Activated gamma-delta T cell treated with Interleukin-2 at 50 U/mL for 16 hours (primary cell): ENCODE measurements at places on chromosomes 4 and X.
A peak's percentile ranks its signal among the peaks of the same experiment; 100 is the strongest.

DNA sequence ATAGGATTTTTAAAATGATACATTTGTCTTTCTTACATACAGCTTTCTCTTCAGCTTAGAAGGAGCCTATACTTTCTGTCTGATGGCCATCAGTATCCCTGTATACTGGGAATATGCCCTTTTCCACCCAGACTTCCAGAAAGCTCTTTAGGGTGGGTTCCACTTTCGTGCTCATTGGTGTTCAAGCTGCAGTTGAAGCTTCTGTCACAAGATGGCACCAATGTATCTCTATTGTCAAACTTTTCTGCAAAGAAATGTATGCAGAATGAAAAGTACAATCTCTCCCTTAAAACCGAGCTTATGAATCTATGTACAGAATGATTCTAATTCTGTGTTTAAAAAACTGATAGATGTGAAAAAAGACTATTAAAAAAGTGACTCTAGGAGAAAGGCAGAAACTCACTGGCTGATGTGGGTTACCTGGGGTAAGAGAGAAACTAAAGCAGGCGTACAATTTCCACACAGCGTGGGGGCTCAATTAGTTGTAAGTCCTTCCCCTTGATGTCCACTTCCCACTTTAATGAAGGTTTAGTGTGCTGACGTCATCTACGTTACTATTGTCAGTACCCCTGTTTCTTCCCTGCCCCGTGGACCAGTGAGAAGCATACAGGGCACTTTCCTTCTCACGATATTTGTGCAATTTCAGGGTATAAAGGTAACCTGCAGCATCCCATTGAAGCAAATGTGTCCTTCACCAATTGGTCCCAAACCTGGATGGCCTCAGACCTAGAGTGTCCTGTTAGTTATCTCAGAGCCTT lies 57.3 kb upstream of the TCEAL2 start:
- no peak for DNase-seq

- no peak for DNase-seq
Measured at GRCh38 chr4:159520074-159520473, 417.2 kb downstream of the RAPGEF2 start.

DNA sequence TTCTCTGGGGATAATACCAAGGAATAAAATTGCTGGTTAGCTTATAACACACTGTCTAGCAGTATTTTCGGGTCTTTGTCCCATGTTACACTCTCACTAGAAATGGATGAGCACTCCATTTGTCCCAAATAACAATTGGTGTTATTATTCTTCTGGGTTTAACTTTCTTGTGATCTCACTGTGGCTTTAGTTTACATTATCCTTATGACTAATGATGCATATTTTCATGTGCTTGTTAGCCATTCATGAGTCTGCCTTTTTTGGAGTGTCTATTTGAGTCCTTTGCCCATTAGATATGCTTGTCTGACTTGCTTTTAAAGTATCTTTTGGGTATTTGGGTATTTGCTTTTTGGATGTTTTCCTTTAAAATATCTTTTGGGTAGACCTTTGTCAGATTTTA lies 372.9 kb upstream of the TENM3 start:
- DNase-seq: no peak

- no peak for DNase-seq
Measured at GRCh38 chr4:71009086-71009485, 15.6 kb downstream of the DCK start.

DNA sequence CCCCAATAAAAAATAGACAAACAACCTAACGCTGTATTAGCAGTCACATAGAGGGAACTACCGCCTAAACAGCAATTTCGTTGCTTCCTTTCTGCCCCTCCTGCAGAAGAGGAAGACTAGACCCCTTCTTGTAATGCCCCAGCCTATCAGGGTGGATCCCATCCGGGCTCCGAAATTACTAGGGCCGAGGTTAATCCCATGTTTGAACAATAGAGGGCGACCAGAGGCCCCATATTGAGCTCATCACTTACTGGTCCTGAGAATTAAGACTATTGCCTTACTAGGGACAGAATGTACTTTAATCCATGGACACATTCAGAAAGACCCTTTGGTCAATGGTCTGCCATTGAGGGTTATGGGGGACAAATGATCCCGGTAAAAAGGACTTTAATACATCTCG lies 11.8 kb upstream of the ZNF630 start:
- DNase-seq: peak; percentile 24

GRCh38 chr4:47650584-47651130 lies 165.6 kb downstream of the ATP10D start:
- no peak for DNase-seq

DNA sequence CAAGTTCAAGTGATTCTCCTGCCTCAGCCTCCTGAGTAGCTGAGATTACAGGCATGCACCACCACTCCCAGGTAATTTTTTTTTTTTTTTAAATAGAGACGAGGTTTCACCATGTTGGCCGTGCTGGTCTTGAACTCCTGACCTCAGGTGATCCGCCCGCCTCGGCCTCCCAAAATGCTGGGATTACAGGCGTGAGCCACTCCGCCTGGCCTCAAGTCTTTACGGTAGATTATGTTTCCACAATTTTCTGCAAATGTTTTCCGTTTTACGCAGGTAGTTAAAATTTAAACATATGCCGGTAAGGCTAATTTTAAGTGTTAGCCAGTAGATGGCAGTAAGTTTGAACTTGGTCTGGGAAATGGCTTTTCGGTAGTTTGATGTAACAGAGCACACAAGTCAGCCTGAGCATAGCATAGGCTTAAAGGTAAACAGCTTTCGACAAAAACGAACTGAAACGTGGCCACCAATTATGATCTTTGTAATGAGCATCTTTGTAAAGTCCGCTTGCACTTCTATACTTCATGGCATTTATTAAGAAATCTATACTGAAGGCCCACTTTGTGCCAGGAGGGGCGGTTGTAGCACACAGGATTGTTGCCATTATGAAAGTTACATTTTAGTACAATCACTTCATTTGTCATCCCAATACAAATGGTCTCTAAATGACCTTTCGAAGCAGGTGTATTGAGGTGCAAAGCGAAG lies 31.1 kb downstream of the CCKAR start:
- DNase-seq: no peak

GRCh38 chr4:171186700-171187099 lies 626.5 kb upstream of the GALNTL6 start:
- DNase-seq: no peak

- DNase-seq: no peak
Measured at GRCh38 chrX:124203311-124203710, 129.1 kb upstream of the TEX13D start.

DNA sequence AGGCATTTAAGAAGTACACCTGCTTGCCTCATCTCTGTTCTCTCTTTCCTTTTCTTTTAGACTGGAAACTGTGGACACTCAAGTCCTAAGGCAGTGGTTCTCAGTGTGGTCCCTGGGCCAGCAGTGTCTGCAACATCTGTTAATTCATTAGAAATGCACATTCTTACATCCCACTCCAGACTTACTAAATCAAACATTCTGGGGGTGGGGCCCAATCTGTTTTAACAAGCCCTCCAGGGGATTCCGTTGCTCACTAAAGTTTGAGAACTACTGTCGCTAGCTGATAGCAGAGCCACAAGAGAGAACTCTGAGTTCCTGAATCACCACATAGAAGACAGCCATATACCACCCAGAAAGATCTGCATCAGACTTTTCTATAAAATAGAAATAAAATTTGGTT lies 430.6 kb downstream of the BCOR start:
- DNase-seq: no peak

DNA sequence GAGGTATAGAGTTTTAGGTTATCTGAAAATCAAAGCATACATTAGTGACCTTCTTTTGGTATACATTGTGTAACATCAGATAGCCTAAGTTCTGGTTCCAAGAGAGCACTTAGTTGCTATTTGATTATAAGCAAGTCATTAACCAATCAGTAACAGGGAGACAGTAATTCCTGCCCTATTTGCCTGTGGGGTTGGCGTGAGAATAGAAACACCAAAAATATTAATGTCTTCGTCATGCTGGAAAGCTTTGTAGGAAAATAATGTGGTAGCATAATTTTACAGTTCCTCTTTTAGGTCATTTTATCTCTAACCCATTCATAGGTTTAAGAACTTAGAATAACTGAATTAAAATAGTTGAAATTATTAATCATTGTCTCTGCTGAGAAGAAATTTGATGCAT lies 37.8 kb downstream of the NPNT start:
- no peak for DNase-seq

DNA sequence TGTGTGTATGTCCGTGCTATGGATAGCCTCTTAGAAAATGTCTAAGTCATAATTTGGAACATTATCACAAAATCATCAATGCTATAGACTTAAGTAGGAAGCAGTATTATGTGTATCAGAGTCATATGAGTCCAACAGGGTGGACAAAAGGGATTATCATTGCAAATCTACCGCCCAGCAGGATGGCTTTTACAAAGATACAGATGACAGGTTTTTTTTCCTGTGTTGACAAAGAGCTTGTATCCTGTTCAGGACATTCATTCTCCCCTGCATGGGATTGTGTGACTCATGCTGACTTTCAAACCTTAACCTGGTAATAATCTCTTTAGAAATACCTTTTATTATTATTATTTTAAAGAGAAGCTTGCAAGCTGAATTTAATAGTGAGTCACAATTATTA lies 310.3 kb upstream of the GNPDA2 start:
- DNase-seq: no peak

DNA sequence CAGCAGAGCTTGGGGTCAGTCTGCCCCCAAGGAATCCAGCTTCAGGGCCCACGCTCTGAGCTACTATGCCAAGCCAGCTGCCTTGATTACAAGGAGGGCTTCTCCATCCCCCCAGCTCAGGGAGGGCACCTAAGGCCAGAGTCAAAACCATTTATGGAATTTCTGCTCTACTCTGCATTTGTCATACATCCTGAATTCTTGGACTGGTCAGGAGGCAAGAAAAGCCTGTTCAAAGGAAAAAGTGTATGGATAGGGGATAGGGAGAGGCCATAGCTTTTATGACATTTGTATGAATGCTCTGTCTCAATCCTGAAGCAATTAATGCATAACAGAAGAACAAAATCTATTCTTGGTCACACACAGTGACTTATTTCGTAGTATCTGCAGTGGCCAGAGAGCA lies 32.2 kb downstream of the EDNRA start:
- no peak for DNase-seq

DNA sequence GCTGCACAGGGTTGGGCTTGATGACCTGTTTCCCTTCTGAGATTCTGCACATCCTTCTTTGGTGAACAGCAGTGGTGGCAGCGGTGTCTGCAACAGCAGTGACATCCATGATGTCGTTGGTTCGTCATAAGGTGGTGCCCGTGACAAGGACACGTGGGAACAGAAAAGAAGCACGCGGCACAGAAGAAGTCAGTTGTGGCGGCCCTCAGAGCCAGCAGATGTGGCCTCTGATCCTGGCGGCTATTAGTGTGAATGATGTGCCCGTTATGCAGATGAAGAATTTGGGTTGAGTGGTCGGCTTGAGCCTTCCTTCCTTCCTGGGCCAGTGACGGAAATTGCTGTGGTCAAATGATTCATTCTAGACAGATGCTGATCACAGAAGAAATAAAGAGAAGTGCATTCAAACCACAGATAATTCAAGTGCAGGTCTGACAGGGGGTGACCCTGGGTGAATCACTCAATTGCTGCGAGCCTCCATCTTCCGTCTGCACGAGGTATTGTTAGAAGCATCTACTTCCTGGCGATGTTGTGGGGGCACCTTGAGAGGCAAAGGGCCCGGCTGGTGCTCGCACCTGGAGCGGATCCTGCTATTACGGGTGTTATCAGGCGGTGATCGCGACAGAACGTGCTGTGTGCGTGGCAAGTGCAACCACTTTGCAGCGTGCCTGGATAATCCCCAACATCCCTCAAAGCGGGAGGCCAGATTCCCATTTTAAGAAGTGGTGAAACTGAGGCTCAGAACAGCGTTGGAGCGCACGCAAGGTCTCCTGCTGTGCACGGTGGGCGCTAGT lies 215.2 kb upstream of the PSAPL1 start:
- DNase-seq: peak; percentile 47

DNA sequence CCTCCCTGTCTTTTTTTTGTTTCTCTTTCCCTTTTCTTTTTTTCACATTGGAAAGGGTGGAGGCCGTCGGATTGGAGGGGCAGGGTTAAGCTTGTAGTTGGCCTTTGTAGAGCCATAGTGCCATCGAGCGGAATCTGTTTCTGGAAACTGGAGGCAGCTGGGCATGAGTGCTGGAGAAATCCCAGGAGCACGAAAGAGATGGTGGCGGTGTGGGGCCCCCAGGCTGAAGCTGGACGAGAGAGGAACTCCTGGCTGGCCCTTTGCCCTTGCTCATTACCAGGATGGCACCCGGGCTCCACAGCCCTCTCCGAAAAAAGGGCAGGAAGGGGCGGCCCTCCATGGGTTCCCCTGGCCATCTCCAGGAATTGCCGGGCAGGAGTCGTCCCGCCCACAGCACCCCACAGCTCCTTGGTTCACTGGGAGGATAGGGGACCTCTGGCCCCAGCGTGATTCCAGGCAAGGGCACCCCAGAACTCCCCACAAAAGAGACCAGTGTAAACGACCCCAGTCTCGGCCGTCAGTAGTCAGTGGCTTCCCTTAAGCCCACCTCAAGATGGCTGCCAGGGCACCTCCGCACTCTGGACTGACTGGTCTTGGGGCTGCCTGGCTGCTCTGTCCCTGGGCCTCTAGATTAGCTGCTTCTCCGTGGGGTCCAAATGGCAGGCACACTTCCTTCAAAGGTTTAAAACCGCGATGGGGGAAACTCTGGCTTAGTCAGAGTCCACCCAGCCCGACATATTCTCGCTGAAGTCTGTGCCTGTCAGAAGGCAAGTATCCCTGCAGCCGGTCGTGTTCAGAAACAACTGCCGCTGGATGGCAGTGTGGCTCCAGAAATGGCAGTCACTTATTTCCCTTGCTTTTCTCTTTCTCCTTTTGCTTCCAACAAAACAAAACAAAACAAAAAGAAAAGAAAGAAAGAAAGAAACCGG lies 74.1 kb downstream of the NBDY start:
- peak; percentile 73 for DNase-seq

GRCh38 chr4:141812158-141812557 lies 175.8 kb downstream of the IL15 start:
- no peak for DNase-seq

DNA sequence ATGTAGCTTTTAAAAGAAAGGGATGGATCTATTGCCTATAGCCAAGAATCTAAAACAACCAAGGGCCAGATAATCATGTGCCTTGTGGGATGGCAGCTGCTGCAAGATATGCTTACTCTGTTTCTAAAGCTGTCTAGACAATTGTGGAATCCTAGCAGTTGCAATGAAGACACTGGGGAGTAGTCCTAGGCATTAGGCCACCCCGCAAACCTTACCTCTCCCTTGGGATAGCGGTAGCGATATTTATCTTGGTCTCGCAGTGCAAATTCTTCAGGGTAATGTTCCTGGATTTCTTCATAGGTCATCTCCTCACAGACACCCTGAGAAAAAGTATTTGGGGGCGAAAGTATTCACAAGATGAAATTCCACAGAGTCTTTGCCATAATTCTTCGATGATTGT lies 24.6 kb downstream of the TRO start:
- DNase-seq: no peak

DNA sequence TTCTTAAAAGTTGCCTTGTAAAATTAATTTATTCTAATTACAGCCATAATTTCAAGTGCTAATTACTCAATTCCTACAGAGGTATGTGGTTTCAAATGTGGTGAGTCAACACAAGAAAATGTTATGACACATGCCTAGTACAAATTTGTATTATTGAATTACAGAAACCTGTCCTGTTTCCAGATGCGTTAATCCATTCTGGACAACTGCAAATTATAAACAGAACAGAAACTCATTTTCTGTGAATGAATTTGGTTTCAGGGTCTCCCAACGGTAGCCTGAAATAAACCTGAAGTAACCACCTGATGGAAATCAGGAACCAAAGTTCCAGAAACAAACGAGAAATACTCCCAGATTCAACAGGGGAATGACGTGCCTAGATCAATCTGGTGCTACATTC lies 328.6 kb upstream of the F9 start:
- DNase-seq: no peak
